Right renal cortex interstitium (tissue), 3 donors: ENCODE measurements at places on chromosomes 2 and 18. TPM values are rescaled to one million over a fixed set of nuclear protein-coding genes. Genes with fewer than 3 reads are reported as not detected.

DNA sequence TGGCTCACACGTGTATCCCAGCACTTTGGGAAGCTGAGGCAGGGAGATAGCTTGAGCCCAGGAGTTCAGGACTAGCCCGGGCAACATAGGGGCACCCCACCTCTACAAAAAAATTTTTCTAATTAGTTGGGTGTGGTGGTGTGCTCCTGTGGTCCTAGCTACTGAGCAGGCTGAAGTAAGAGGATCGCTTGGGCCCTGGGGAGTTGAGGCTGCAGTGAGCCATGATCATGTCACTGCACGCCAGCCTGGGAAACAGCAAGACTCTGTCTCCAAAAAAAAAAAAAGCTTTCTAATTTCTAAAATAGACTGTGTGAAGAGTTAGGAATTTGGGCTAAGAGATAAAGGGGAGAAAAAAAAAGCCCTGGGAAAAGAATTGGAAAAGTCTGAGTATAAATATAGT is 51.9 kb upstream of the NAB1 start:
- no peak for DNase-seq

DNA sequence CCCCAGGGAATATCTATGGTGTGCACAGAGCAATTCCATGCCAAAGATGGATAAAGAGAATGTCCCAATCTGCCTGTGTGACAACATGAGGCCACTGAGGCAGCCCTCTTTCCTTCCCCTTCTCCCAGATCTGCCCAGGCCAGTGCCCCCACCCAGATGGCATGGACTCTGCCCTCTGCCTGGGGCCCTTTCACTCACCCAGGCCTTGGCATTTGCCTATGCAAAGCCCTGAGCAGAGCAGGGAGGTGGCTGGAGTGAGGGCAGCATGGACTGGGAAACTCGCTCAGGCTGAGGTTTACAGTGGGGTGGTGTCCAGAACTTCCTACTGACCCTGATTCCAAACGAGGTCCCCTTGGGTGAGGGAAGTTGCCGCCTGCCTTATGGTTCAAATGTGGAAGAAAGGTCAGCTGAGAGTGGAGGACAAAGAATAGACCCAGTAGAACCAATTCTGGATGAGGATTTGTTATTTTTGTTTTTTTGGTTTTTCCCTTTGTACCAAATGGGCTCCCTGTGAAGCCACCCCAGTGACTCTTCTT is 8.9 kb downstream of the SH2D6 start:
- no peak for DNase-seq

GRCh38 chr2:143936848-143937722 is 582.8 kb downstream of the ZEB2 start:
- DNase-seq: no peak

DNA sequence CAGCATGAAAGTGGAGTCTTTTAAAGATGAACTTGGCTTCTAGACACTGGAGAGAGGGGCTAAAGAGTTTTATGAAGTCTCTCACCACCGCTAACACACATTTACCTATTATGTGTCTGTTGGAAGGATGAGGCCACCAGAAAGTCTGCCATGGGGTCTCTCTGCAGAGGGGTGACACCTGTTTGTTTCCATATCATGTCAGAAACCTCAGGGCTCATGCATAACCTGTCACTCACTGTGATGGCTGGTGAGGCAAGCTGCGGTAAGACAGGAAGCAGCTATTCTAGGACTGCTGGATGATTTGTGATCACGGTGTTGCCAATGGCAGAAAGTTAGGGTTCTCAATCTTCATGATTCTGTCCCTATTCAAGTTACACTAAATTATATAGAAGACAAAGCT is 60.8 kb upstream of the DNMT3A start:
- DNase-seq: no peak

Gene LIPG
- 41.9 TPM for polyA plus RNA-seq

DNA sequence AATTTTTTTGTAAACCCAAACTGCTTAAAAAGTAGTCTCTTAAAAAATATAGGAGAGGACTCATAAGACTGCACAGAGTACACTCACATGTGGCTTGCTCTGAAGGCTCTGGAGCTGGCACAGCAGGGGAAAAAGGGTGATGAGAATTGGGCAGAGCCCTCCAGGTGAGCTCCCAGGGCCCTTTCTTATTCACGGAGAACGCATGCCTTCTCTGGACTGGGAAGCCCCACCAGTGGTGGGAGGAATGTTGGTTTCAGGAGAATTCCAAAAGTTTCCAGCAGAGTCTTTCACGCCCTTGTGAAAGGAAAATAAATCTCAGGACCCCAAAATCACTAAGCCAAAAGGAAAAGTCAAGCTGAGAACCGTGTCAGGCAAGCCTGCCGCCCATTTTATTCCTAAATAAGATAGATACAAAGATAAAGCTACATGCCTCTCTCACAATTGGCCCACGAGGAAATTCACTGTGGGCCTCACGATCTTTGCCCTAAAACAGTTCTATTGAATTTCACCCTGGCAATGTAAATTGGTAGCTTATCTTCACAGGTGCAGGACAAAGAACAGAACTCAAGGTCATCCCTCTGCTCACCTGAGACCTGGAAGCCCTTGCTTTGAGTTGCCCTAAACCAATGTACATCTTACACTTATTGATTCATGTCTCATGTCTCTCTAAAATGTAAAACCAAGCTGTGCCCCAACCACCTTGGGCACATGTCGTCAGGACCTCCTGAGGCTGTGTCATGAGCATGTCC is 15.5 kb upstream of the MC5R start:
- DNase-seq: no peak

Gene NUP35
- 30.2 TPM for polyA plus RNA-seq

DNA sequence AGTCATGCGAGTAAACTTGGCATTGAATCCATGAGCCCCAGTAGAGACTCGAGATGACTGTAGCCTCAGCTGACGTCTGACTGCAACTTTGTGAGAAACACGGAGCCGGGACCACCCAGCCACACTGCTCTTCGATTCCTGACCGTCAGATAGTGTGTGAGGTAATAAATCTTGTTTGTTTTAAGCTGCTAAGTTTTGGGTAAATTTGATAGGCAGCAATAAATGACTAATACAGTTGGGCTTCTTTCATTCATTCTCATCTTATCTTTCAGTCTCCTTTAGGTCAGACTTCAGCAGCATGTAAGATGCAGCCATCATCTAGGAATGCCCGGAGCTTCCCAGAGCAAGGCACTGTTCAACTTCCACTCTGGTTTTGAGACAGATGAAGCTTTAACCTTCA is 8.0 kb upstream of the KLHL29 start:
- DNase-seq: no peak

GRCh38 chr2:6648596-6649247 is 217.0 kb downstream of the CMPK2 start:
- DNase-seq: no peak

Gene NCKAP5
- 10.1 TPM for polyA plus RNA-seq

DNA sequence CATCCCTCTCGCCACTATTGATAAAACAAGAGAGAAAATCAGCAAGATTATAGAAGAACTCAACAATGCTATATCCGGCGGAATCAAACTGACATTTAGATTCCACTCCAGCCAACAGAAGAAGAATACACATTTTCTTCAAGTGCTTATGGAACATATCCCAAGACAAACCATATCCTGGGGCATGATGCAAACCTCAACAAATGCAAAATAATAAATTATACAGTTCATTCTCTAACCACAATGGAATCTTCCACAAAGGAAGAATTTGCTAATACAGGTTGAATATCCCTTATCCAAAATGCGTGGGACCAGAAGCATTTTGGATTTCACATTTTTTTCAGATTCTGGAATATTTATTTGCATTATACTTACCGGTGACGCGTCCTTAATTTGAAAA is 51.4 kb upstream of the YPEL5 start:
- no peak for DNase-seq

DNA sequence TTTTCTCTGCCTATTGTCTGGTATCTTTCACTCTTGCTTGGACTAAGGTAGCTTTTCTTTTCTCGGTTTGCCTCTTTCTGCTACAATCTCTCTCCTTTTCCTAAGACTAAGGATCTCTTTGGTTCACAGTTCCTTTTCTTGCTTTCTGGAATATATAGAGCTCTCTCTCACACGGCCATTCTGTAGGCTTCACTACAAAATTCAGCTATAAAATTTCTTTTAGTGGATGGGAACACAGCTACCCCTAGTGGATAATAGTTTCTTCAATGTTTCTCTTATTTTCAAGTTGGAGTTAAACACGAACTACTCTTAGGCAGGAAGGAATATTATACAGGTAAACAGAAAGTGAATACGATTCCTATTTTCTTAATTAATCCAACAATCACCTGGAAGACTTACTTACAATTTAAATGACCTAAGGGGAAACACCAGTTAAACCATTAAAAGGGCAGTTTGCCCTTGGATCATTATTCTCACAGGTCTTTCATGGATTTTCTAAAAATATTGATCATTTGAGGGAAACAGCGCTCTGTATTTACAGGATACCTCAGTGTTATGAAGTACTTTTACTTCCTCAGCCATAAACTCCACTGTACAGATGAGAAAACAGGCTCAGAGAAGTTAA is 140.5 kb downstream of the LRP2 start:
- DNase-seq: peak; percentile 15

DNA sequence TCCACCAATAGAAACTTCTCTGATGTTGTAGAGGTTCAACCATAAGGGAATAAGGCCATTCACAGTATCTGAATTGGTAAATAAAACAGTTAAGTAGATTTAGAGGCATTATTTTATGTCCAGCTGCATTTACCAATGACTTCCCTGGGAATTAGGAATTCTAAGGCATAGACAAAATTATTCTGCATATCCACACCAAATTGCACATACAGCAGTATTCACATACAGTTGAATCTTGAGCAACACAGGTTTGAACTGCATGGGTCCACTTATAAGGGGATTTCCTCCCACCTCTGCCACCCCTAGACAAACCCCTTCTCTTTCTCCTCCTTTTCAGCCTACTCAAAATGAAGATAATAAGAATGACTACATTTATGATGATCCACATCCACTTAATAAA is 54.4 kb downstream of the COL5A2 start:
- no peak for DNase-seq

Gene ITPRIPL1
- 4.6 TPM for polyA plus RNA-seq

GRCh38 chr2:38092196-38092902 is 16.4 kb upstream of the CYP1B1 start:
- DNase-seq: no peak

Gene ADD2
- polyA plus RNA-seq: 5.6 TPM
